ENCODE measurements at places on chromosomes 1 and 21.

- DNase-seq, result no peak
Observed at GRCh38 chr1:241423541-241424479, 66.8 kb upstream of the RGS7 start.

DNA sequence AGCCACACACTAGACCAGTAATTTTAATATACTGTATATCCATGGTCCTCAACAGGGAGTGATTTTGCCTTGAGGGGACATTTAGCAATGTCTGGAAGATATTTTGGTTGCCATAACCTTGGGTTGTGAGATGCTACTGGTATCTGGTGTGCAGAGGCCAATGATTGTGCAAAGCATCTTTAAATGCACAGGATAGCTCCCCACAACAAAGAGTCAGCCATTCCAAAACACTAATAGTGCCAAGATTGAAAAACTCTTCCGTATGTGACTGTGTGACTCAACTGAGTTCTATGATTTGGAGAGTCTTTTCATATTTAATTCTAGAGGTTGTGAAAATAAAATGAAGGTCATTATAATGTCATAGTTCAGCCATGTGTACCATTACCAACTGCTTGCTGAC is 141.4 kb upstream of the CACYBP start:
- no peak for DNase-seq

GRCh38 chr1:228109073-228109961 is at the start of gene MRPL55:
TSS of gene MRPL55 (minus strand) at chr1:228109299. CDS start at chr1:228108260, 1,039 bp downstream.
- DNase-seq, result peak; percentile 95

DNA sequence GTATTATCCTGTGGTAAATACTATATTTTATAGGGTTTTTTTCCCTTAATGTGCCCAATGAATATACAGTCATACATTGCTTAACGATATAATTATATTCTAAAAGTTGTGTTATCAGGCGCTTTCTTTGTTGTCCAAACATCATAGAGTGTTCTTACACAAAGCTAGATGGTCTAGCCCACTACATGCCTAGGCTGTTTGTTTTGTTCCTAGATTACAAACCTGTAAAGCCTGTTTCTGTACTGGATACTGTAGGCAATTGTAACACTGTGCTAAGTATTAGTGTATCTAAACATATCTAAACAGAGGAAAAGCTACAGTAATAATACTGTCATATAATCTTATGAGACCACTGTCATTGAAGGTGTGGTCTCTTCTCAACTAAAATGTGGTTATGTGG is 242.6 kb upstream of the C1orf105 start:
- no peak for DNase-seq

DNA sequence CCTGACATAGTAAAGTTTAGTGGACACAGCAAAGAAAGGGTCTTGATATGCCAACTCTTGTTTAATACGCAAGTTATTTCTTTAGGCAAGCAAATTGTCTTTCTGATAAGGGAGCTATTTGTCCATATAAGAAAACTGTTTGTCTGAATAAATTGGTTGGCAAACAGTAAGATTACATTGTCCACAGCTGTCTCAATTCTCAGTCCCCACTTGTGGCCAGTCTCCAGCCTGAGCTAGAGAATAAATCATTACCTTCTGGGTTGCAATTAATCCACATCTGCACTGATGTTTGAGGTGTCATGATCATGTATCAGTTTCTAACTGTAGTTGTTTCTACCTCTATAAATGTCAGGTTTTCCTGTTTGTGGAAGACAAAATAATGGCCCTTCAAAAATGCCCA is 60.0 kb upstream of the TNR start:
- DNase-seq, result no peak

GRCh38 chr21:41367945-41368734 is 6.3 kb downstream of the MX2 start:
- DNase-seq, result no peak

GRCh38 chr1:198919667-198920398 is 281.0 kb downstream of the PTPRC start:
- no peak for DNase-seq

- DNase-seq, result no peak
Observed at GRCh38 chr1:73310797-73311381, 887.1 kb downstream of the LRRIQ3 start.

Measured in H4 (cell line).